ENCODE measurements at places on chromosomes 13 and 19. TPM values are rescaled to one million over a fixed set of nuclear protein-coding genes. Genes with fewer than 3 reads are reported as not detected.

GRCh38 chr19:38196948-38197656 is 26.9 kb downstream of the DPF1 start:
- DNase-seq: no peak

DNA sequence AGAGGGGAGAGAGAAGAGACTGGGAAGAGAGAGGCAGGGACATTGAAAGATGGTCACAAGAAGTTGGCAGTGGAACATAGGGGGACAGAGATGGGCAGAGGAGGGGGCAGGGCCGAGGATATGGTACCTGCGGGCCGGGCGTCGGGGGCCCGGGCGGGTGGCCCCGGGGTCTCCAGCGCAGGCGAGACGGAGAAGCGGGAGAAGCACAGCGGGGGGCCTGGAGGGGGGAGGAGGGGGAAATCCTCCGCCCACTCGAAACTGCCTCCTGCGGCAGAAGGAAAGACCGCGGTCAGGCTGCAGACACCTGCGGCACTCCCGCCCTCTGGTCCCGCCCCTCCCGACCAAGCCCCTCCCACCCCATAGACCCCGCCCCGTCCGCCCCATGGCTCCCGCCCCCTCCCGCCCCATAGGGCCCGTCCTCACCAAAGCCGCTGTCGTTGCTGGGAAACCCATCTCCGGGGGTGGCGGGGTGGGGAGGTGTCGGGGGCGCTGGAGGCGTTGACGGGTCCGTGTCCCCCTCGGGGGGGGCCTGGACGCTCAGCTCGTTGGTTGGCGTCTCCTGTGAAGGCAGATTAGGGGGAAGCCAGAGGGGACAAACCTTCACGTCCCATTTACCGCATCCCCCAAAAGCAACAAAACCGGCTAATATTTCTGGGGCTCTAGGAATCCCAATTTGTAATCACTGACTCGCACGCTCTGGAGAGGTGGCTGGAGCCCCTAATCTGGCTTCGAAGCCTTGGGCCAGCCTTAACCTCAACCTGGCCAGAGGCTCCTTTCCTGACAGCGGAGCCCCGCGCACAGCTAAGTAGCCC is 20.4 kb downstream of the LMTK3 start:
- no peak for DNase-seq

GRCh38 chr13:113852536-113853517 is 11.0 kb downstream of the GAS6 start:
- DNase-seq: no peak

DNA sequence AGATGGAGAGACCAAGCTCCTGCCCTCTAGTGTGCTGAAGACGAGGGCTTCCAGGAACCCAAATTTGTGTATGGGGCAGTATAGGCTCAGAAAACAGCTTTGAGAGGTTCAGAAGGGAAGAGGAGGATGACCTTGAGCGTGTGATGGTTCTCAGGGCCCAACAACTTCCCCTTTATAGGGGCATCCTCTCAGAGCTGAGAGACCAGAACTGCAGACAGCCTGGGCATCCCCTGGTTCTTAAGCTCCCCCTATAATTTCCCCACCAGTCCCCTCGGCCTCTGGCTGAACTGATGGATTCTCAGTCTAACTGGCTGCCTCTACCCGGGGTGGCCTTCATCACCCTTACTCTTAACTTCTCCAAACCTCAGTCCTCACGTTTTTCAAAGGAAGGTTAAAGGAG is 167.5 kb downstream of the URI1 start:
- DNase-seq: no peak

DNA sequence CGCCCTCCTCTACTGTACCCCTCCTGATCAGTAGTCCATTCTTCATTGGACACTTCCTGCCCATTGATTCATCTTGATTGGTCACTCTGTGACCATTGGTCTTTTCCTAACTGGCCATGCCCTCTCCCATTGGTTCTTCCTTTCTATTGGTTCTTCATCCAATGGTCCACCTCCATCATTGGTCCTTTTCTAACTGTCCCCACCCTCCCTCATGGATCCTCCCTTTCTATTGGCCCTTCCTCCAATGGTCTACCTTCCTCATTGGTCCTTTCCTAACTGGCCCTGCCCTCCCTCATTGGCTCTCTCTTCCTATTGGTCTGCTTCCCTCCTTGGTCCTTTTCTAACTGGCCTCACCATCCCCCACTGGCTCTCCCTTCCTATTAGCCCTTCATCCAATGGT is 7.1 kb downstream of the KLK6 start:
- no peak for DNase-seq

CGB5 gene
- total RNA-seq: not detected

HSD17B14 gene
- total RNA-seq: 7.7 TPM

- no peak for DNase-seq
Observed at GRCh38 chr19:3792114-3792513, 5.9 kb upstream of the MATK start.

DNA sequence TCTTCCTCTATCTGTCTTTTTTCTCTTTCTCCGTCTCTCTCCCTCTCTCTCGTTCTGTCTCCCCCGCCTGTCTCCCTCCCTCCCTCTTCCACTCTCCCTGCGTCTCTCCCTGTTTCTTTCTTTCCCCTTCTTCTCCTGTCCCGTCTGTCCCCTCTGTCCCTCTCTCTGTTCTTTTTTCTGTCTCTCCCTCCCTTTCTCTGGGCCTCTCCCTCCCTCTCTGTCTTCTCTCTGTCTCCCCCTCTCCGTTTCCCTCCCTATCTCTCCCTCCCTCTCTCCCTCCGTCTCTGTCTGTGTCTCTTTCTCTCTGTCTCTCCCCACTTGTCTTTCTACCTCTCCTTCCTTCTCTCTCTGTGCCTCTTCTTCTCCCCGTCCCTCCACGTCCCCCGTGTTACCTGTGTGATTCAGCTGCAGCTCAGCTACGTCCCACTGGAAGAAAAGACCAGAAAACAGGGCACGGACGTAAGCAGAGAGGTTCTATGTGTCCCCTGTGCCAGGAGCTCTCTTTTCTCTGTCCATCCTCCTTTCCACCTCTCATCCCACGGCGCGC is 1.2 kb downstream of the CD70 start:
- DNase-seq: no peak

DNA sequence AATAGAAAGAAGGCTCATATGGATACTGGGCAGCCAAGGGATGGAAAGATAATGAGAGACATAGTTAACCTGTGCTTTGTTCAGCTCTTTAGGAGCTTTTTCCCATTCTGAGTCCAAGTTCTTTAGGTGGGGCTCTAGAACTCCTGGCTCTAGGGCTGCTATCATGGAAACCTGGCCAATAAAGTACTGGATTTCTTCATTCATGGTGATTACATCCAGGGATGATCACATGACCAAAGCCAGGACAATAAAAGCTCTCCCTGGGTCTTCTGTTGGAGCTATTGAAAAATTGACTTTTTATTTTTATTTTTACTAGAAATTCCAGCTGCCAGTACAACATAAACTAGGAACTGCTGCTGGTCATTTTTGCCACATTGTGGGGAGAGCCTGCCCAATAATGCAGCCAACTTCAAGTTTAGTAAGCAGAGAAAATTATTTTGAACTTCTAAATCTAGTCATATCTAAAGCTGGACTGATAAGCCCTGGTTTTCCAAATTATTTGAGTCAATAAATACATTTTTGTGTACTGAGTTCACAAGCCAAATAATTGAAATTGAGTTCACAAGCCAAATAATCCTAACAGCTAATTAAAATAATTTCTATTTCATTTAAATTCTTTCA is 224.9 kb upstream of the STARD13 start:
- no peak for DNase-seq

DNA sequence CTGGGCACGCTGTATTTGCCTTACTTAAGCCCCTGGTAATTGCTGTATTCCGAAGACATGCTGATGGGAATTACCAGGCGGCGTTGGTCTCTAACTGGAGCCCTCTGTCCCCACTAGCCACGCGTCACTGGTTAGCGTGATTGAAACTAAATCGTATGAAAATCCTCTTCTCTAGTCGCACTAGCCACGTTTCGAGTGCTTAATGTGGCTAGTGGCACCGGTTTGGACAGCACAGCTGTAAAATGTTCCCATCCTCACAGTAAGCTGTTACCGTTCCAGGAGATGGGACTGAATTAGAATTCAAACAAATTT is 676 bp downstream of the BRCA2 start:
- no peak for DNase-seq

DNA sequence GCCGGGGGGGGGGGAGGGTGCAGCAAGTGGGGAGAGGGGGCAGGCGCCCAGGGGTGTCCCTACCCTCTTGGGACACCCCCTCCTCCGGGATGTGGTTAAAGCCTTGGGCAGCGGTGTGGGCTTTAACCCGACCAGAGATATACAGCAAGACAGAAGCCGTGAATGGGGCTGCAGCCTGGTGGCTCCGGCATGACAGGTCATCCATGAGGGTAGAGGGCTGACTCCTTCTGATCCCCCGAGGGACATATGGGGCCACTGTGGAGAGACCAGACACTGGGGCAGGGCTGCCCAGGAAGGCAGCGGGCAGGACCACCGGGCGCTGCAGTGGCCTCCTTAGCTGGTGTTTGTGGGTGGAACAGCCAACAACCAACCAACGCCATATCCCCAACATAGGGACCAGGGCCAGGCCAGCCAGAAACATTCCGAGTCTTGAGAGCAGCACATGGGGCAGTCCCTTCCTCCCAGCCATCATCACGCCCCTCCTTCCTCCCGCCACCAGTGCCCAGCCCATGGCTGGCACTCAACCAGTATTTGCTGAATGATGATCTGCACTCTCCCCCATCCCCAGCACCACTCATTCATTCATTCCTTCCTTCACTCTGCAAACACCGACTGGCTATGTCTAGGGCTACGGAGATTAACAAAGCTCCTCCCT is 18.2 kb downstream of the ELAVL1 start:
- peak; percentile 10 for DNase-seq

PRR19 gene
- total RNA-seq: 0.17 TPM

ZNF567 gene
- 5.9 TPM for total RNA-seq

- DNase-seq: peak; percentile 7
Observed at GRCh38 chr13:99908140-99908803, 63.3 kb downstream of the ZIC5 start.

EPS8L1 gene
- total RNA-seq: 0.51 TPM

DNA sequence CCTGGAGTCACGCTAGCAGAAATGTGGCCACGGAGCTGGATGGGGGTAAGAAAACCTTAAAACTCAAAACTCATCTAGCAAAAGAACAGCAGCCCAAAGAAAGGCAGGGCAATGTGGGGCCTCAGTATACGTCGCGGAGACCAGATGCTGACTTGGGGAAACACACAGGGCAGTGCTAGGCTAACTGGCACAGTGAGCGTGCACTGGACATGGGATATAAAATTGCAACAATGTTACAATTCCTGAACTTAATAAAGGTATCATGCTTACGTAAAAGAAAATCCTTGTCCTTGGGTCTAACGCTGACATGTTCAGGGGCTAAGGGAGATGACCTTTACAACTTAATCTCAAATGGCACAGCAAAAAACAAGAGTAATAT is 40.5 kb downstream of the COL4A1 start:
- no peak for DNase-seq

DNA sequence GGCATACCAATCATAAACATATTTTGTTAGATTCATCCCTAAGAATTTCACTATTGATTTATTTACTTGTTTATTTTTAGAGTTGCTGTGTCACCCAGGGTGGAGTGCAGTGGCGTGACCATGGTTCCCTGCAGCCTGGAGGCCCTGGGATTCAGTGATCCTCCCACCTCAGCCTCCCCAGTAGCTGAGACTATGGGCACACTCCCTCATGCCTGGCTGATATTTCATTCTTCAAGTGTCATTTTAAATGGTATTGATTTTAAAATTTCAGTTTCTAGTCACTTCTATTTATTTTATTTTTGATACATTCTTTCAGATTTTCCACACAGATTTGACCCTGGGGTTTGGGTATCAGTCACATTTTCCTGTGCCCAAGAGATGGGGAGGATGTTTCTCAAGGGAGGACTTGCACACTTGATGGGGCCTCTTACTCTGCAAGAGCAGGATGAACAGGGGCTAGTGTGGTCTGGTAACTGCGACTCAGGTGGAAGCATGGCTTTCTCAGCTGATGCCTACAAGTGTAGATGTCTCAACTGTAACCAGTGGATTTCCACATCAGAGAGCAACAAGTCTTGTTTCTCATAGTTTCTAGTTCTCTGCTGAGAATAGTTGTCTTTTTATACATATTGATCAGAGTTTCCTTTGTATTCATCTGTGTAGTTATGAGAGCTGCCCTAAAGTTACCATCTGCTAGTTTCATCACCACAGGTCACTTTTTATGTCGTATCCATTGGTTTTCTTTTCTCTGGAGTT is 40.2 kb downstream of the CCNE1 start:
- DNase-seq: no peak

DNA sequence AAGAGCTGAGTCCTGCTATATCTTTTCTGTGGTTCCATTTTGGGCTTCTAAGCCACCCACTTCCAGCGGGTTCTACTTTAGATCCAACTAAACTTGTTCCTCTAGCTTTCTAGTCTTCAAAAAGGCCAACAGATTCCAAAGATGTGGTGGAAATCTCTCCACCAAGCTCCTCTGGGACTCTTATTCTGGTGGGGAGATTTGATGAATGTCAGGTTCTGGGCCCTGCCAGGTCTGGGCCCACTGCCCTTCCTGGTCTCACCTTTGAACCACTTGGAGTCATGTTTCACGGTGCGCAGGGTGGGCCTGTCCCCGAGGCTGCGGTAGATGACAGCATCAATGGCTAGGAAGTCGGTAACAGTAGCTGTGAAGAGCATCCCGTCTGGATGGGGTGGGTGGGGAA is 4.8 kb downstream of the SEMA6B start:
- no peak for DNase-seq

- no peak for DNase-seq
Observed at GRCh38 chr19:38682872-38683392, 35.5 kb downstream of the ACTN4 start.

- DNase-seq: no peak
Observed at GRCh38 chr13:26459276-26460131, 98.0 kb upstream of the WASF3 start.

ATXN8OS gene
- not detected for total RNA-seq

DNA sequence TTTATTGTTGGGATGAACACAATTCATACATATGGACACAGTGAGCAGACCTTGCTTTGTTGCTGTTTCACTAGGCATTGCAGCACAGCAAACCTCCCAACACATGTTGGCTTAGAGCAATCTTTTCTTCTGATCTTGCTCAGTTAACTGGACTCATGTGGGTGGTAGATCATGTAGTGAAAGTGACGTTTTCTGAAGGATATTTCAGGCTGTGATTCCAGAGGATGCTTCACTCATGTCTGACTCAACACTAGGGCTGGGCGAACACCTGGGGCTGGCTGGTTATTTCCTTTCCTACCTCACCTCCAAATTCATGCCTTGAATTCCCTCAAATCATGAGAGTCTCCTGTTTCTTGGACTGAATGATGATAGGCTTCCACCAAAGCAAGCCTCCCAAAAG is 14.3 kb upstream of the LGALS13 start:
- DNase-seq: no peak

HCN2 gene
- total RNA-seq: 0.26 TPM

DNA sequence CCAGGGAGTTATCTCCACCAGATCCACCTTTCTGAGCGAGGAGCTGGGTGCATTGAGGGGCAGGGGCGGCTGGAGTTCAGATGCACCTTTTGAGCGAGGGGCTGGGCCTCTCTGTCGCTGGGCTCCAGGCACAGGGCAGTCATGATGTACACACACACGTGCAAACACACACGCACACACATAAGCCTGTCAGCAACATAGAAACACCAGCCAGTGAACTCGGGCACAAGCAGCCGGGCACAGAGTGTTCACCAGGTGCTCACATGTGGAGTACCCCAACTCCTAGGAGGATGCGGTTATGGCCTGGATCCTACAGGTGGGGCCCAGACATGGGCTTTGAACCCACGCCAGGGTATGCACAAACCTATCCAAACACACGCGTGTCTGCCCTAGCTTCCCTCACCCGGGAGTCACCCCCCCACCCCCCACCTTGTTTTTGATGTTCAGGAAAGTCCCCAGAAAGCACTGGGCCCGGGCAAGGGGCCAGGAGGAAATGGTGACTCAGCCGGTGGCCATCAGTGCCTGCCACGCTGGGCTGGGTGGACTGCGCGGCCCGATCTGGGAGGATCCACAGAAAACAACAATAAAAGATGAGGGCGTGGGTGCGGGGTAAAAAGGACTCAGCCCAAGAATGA is 13.3 kb downstream of the ARRDC2 start:
- peak; percentile 82 for DNase-seq

WDR88 gene
- under 0.01 TPM for total RNA-seq
